ENCODE measurements at places on chromosomes 12 and 14.

GRCh38 chr14:59583755-59584154 lies 7.1 kb upstream of the CCDC175 start:
- no peak for DNase-seq

- DNase-seq: no peak
Measured at GRCh38 chr14:29587046-29587445, 340.6 kb downstream of the PRKD1 start.

GRCh38 chr12:5078423-5078822 lies 34.7 kb downstream of the KCNA5 start:
- no peak for DNase-seq

DNA sequence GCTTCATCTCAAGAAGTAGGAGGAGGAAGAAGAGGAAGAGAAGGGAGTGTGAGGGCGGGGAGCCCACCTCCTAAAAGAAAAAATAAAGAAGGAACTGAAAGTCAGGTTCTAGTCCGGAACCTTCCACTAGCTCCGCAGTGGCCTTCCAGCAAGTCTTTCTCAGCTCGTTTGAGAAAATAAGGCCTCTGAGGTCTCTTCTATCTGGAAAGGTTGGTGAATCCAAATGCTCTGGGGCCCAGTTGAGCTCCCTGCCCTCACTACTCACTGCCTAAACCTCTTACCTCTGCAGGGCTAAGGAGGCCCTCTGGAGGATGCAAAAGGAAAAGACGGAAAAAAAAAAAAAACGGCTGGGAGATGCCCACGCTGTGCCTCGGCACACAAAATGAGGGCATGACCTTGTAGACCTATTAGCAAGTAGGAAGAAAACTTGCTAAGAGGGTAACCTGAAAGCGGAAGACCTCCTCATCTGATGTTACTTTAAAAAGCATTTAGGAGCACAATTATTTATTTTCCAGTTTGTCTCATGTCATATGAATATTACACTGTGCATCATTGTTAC lies 35.9 kb downstream of the FBLN5 start:
- peak; percentile 82 for DNase-seq

GRCh38 chr12:47721431-47721973 lies 3.8 kb downstream of the ENDOU start:
- DNase-seq: no peak

GRCh38 chr12:123363740-123364531 lies 711 bp downstream of the SBNO1 start:
- DNase-seq: no peak

- DNase-seq: peak; percentile 80
Measured at GRCh38 chr12:26097046-26097878, 27.6 kb downstream of the BHLHE41 start.

- DNase-seq: no peak
Measured at GRCh38 chr12:43493261-43493797, 58.7 kb downstream of the ADAMTS20 start.

GRCh38 chr12:112359290-112359689 lies 22.9 kb downstream of the HECTD4 start:
- DNase-seq: no peak

DNA sequence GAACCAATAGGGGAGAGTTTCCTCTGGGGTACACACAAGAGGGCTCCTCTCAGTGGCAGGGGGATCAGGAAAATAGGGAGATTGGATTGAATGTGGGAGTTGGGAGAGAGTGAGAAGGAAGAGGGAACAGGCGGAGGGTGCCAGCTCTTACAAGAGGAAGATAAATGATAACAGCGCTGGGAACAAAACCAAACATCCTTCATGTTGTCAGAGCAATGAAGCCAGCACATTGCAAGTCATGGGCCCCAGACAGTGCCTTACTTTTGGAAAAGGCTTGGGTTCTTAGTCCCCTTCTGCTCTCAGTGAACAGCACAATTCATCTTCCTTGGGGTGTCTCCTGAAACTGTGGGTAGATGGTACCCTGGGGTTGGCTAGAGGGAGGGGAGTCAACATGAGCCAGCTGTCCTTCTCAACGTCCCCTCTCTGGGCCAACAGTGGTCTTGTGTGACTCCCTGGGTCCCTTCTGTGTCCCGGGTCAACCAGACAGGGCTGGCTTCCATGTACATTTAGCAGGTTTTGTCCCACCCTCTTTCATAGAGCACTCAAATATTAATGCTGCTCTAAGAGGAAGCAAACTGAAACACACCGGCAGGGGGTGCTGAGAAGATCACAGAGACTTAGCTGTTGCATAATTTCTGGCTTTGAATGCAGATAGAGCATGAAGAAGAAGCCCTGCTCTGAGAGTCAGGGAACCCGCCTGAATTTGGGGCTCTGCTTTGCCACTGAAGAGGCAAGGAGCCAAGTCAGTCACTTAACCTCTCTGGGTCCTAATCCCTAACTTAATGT lies 138.5 kb downstream of the ESRRB start:
- no peak for DNase-seq

- DNase-seq: no peak
Measured at GRCh38 chr12:53173085-53173715, 7.3 kb upstream of the ZNF740 start.

GRCh38 chr12:113569806-113570205 lies 98.1 kb upstream of the LHX5 start:
- DNase-seq: no peak

DNA sequence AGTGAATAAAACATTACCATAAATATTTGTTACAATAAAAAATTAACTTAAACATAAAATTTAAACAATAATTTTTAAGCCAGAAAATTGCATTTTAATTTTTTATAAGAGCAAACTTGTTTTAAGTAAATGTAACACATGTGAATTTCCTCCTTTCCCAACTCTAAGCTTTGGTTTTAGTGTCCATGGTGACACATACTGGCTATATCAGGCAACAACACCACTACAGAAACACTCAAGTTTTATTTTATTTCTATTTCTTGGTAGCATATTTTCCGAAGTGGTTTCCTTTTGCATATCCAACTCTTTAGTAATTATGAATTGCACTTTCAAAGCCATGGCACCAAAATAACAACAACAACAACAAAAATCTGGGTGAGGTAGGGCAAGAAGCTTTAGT lies 2.2 kb downstream of the NELL2 start:
- no peak for DNase-seq

GRCh38 chr12:70379846-70380245 lies 13.8 kb downstream of the KCNMB4 start:
- DNase-seq: no peak

GRCh38 chr14:21043974-21044618 lies 1.9 kb downstream of the RNASE7 start:
- no peak for DNase-seq

- DNase-seq: no peak
Measured at GRCh38 chr12:126627596-126627995, 1562.4 kb downstream of the AACS start.

DNA sequence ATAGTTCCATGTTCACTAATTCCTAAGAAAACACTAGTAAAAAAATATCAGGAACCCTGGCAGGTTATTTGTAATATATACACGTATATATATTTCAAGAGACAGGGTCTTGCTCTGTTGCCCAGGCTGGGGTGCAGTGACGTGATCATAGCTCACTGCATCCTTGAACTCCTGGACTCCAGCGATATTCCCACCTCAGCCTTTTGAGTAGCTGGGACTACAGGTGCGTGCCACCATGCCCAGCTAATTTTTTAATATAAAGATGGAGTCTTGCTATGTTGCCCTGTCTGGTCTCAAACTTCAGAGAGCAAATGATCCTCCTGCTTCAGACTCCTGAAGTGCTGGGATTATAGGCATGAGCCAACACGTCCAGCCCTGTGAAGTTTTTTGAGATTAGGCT lies 16.2 kb downstream of the GPRC5A start:
- no peak for DNase-seq

- DNase-seq: no peak
Measured at GRCh38 chr12:109153821-109154441, 37.5 kb downstream of the ACACB start.

GRCh38 chr14:75224561-75224960 lies 48.1 kb upstream of the TMED10 start:
- DNase-seq: no peak

DNA sequence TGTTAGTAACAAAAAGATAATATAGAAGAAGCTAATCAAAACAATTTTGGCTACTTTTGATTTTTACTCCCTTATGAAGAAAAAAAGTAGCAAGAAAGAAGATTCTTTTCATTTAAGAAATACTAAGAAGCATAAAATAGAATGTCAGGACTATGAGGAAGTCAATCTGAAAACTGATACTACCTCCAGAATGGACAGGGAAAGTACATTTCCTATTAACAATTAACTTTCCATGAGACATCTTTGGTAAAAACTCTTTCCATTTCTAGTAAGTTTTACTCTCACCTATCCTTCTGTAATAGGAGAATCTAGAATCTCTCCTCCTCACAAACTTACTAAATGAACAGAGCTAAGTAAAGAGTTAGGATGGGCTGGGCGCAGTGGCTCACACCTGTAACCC lies 51.3 kb upstream of the NPFF start:
- no peak for DNase-seq

DNA sequence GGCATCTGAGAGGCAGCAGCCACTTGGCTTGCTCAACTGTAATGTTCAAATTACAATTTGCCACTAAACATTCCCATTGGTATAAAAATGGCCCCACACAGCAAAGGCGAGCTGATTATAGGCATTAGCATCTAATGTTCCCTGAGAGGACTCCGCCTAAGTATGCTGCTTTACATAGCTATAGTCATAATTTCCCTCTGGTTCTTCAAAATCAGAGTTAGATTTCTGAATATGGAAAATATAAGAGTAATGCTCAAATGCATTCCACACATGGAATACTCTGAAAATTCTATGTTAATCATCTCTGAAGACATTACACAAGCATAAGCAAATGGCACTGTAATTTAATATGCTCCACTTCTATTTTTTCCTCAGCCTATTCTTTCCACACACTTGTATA lies 83.7 kb upstream of the BTG1 start:
- DNase-seq: no peak

DNA sequence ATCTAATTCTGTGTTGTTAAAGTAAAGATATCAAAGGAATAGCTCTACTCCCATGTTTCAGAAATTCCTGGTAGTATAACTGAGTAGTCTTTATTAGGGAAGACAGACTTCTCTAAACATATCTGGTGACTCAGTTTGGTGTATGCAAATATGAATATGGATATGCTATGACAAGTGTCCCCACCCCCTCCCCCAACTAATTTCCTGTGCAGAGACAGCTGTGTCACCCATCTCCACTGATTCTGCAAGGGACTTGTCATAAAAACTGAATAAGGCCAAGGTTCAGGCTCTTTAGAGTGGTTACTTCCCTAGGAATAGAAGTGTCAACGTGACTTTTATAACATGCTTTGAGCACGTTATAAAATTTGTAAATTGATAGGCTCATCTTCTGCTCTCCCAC lies 429.1 kb downstream of the DAD1 start:
- no peak for DNase-seq

- DNase-seq: no peak
Measured at GRCh38 chr12:56317675-56318074, 1.9 kb upstream of the CNPY2 start.

DNA sequence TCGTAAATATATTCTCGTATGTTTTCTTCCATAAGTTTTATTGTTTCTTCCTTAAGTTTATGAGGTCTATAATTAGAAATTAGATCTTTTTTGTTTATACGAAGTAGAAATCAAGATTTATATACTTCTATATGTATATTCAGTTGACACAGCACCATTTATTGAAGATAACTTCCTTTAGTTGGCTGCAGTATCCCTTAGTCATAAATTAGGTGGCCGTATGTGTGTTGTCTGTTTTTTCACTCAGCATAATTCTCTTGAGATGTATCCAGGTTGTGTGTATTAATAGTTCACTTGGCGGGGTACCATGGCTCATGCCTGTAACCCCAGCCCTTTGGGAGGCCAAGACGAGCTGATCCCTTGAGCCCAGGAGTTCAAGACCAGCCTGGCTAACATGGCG lies 40.5 kb downstream of the CFAP54 start:
- no peak for DNase-seq

GRCh38 chr12:52945389-52946232 lies 3.3 kb upstream of the KRT18 start:
- DNase-seq: no peak

- no peak for DNase-seq
Measured at GRCh38 chr12:29578070-29578469, 80.6 kb upstream of the OVCH1 start.

- no peak for DNase-seq
Measured at GRCh38 chr14:70156592-70156991, 32.2 kb downstream of the SLC8A3 start.

DNA sequence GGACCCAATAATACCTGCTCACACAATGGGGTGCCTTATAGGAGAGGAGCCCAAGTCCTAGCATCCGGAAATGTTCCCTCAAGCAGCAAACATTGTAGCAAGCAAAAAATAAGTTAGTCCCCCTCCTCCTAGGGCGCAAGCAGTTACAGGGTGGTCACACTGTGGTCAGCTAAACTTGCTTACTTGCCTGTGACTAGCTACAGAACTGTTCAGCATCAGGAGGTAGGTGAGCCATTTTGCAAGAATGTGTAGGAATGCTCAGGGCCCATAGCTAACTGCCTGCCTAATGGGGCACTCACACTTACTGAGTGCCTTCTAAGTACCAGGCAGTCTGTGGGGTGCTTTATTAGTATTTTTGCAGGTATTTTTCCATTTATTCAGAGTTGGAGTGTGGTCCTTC lies 154.6 kb upstream of the GRIN2B start:
- no peak for DNase-seq

Measured in T47D (cell line).